ENCODE measurements at places on chromosomes 12 and 14. TPM values are rescaled to one million over a fixed set of nuclear protein-coding genes. Genes with fewer than 3 reads are reported as not detected.

The ASB2 gene
- total RNA-seq, result under 0.01 TPM

The FOXN4 gene
- not detected for total RNA-seq

The APOF gene
- not detected for total RNA-seq

The CISTR gene
- not detected for total RNA-seq

The TAS2R20 gene
- total RNA-seq, result 1.2 TPM

The FAM186B gene
- 0.28 TPM for total RNA-seq

The MIP gene
- total RNA-seq, result 0.19 TPM

The SLC5A8 gene
- total RNA-seq, result not detected

The TPH2 gene
- not detected for total RNA-seq

The SNW1 gene
- 43.7 TPM for total RNA-seq

The OR6C1 gene
- total RNA-seq, result not detected

The KCNA5 gene
- not detected for total RNA-seq

The LRIG3 gene
- total RNA-seq, result 18.3 TPM

The GALNT16 gene
- total RNA-seq, result 2.5 TPM

The EGLN3 gene
- 0.19 TPM for total RNA-seq

The KRT72 gene
- total RNA-seq, result not detected

The CLEC2A gene
- not detected for total RNA-seq

The PPP1R1A gene
- total RNA-seq, result not detected

The EFCAB11 gene
- 5.6 TPM for total RNA-seq

The NELL2 gene
- total RNA-seq, result not detected

The P2RX2 gene
- total RNA-seq, result not detected

The NAA30 gene
- total RNA-seq, result 16.6 TPM

The DDX11 gene
- total RNA-seq, result 28.9 TPM

The RIMBP2 gene
- under 0.01 TPM for total RNA-seq

The TPPP2 gene
- not detected for total RNA-seq

The ACSS3 gene
- total RNA-seq, result 6.3 TPM

The SMARCD1 gene
- total RNA-seq, result 19.7 TPM

The RNF31 gene
- 28.8 TPM for total RNA-seq

The GPRC5D gene
- not detected for total RNA-seq

The AGAP2 gene
- total RNA-seq, result 0.28 TPM

The MAP3K9 gene
- under 0.01 TPM for total RNA-seq

The CNTN1 gene
- total RNA-seq, result 1.7 TPM

The YBX3 gene
- 64.5 TPM for total RNA-seq

The RIPK3 gene
- total RNA-seq, result 0.56 TPM

The TSPAN11 gene
- under 0.01 TPM for total RNA-seq

The FBXO34 gene
- total RNA-seq, result 23.7 TPM

The DPPA3 gene
- not detected for total RNA-seq

The YARS2 gene
- total RNA-seq, result 36.8 TPM

The CLEC4C gene
- total RNA-seq, result not detected

The PSMD9 gene
- 33.8 TPM for total RNA-seq

The SPTLC2 gene
- 46.2 TPM for total RNA-seq

Data from regular cardiac myocyte (primary cell).